ENCODE measurements at places on chromosomes 1 and 21.
A peak's percentile ranks its signal among the peaks of the same experiment; 100 is the strongest.

DNA sequence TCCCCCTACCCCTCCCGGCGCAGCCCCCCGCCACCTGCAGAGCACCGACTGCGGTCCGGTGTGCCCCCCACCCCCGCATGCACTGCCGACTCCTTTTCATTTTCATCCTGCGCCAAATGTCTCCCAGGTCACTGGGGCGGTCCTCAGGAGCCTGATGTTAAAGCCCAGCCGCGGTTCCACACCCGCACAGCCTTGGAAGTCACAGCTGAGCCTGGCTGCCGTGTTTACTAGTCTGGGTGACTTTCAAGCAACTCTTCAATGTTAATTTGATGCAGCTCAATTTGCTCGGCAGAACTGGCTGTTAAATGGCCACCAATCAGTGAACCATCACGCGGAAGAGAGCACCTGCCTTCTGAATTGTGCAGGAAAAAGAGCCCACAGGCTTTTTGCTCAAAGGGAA is 27.2 kb downstream of the THAP3 start:
- DNase-seq = no peak

GRCh38 chr21:35359076-35359475 is 310.0 kb upstream of the RUNX1 start:
- no peak for DNase-seq

- DNase-seq = peak; percentile 94
Observed at GRCh38 chr1:66217021-66217420, 316.9 kb upstream of the SGIP1 start.

DNA sequence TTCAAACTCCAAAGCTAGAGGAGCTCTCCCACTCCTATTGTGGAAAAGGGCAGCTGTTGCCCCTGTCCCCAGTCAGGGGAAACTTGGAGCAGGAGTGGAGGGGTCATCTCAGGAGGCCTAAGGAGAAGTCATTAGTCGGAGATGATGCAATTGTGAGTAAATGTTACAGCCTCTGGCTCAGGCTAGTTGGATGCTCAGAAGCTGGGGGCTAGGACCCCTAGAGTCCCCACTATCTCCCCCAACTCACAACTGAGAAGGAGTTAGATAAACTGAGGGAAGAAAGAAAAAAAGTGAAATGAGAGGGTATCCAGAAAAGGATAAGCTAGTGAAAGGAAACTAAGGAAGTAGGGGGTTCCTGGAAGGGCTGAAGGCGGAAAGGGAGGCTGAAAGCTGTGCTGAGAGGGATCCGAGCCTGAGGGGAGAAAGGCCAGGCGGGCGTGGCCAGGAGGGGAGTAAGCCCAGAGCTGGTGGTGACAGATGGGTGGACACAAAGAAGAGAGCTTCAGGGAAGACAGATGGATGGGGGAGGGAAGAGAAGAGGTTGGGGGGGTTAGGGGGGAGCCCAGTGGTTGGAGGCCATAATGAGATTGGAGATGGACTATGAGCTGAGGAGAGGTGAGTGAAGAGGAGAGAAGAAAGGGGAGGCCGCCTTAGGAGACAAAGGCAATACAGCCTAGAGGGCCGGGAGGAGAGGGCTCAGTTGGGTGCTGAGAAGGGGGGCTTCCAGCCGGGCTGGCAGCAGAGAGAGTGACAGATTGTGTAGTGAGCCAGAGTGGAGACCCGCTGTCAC is 4.5 kb upstream of the NHLH1 start:
- DNase-seq = no peak

GRCh38 chr1:107277022-107277421 is 136.2 kb downstream of the NTNG1 start:
- peak; percentile 40 for DNase-seq

Data from ELR (cell line).